ENCODE measurements at places on chromosomes 1 and 21. TPM values are rescaled to one million over a fixed set of nuclear protein-coding genes. Genes with fewer than 3 reads are reported as not detected.

The INTS3 gene
- total RNA-seq, result 69.1 TPM

The IGSF9 gene
- total RNA-seq, result 0.15 TPM

The USH2A gene
- not detected for total RNA-seq

The AJAP1 gene
- total RNA-seq, result not detected

The LCE3D gene
- total RNA-seq, result not detected

The C1orf232 gene
- not detected for total RNA-seq

The KIRREL1 gene
- not detected for total RNA-seq

- no peak for DNase-seq
- no peak overlapping the region for H3K27ac ChIP-seq
- no peaks in the 10 kb centered on the region for H3K27me3 ChIP-seq
- no peak overlapping the region for H3K4me3 ChIP-seq
- peaks cover 12% of the 10 kb centered on the region for H3K4me1 ChIP-seq
Observed at GRCh38 chr1:165858967-165859845, 31.8 kb downstream of the UCK2 start.

GRCh38 chr1:181803421-181803820, 258.1 kb downstream of the ZNF648 start:
- no peaks in the 10 kb centered on the region for H3K36me3 ChIP-seq
- no peaks in the 10 kb centered on the region for H3K4me1 ChIP-seq
- DNase-seq, result no peak
- H3K27me3 ChIP-seq, result no peaks in the 10 kb centered on the region

DNA sequence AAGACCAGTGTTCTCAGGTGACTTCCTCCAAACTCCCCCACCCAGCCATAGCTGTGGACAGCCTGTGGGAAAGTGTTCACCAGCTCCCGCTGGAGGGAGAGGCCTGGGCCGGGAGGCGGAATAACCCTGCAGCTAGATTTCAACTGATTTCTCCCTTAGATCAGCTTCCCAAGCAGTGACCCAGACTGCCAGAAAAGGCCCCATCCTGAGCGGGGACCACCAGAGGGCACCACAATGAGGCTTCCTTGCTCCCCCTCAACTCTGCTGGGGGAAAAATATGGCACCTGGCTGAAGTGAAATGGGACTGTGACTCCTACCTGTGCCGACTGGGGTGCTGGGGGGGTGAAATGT, 50.8 kb downstream of the RHBG start:
- H3K4me3 ChIP-seq, result peak overlapping the region; percentile 63
- H3K27me3 ChIP-seq, result peaks cover 82% of the 10 kb centered on the region
- H3K36me3 ChIP-seq, result no peaks in the 10 kb centered on the region
- H3K27ac ChIP-seq, result no peak overlapping the region

DNA sequence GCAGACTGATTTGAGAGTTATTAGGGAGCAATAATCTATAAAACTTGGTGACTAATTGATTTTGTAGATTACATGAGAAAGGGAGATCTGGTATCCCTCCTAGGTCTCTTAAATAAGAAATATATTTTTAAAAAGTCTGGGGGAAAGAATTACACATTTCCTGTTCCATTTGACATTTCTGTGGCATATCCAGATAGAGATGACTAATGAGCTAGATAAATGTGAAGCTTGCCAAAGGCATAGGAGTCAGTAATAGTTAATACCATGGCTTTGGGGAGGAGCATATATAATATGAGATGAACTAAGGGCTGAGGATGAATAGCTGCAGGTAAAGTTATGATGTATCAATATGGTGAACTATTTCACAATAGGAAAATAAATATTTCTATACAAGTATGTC, 663.7 kb downstream of the PTPRC start:
- H3K4me3 ChIP-seq, result no peak overlapping the region
- no peaks in the 10 kb centered on the region for H3K36me3 ChIP-seq
- no peak for DNase-seq
- no peaks in the 10 kb centered on the region for H3K4me1 ChIP-seq

GRCh38 chr1:55877437-55878232, 662.5 kb upstream of the USP24 start:
- H3K4me1 ChIP-seq, result no peaks in the 10 kb centered on the region
- H3K27me3 ChIP-seq, result no peaks in the 10 kb centered on the region
- H3K27ac ChIP-seq, result no peak overlapping the region
- no peaks in the 10 kb centered on the region for H3K36me3 ChIP-seq

DNA sequence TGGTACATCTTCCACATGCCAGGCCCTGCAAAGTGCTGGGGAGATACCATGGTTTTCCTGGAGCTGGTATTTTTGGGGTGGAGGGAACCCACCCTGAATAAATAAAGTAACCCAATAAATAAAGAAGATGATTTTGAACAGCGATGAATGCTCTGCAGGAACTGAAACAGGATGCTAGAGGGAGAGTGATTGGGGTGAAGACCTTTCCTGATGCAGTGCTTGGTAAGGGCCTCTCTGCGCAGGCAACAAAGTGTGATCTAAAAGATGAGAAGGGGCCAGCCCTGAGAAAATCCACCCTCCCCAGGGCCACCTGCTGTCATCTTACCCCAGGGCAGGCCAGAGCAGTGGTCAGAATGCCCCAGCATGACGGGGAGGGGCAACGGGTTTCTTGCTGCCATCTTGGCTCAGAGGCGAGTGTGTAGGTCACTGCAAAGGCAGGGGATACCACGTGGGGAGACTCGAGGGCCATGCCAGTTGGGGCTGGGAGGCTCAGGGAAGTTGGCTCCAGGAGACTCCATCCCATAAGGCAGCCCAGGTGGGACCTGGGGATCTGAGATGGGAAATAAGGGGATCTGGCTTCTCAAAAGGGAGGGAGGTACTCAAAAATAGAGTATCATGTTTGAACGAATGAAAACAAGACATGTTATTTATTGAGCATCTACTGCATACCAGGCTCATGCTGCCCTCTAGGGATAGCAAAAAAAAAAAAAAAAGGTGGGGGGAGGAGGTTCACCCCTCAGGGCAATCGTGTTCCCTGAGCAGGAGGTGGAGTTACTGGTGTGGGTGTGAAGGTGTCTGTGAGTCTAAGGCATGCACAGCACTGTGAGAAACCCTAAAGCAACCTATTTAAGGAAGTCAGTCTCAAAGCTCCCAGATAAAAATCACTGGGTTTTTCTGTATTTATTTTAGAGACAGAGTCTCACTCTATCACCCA, 2.8 kb downstream of the SRARP start:
- no peaks in the 10 kb centered on the region for H3K27me3 ChIP-seq
- no peak overlapping the region for H3K4me3 ChIP-seq
- H3K4me1 ChIP-seq, result peaks cover 23% of the 10 kb centered on the region
- H3K27ac ChIP-seq, result no peak overlapping the region
- DNase-seq, result no peak

- H3K4me1 ChIP-seq, result no peaks in the 10 kb centered on the region
- no peaks in the 10 kb centered on the region for H3K36me3 ChIP-seq
- DNase-seq, result no peak
- H3K4me3 ChIP-seq, result no peak overlapping the region
- H3K27me3 ChIP-seq, result no peaks in the 10 kb centered on the region
- no peak overlapping the region for H3K27ac ChIP-seq
Observed at GRCh38 chr1:156406251-156406650, 37.2 kb downstream of the RHBG start.

- H3K36me3 ChIP-seq, result peaks cover 87% of the 10 kb centered on the region
- H3K27me3 ChIP-seq, result no peaks in the 10 kb centered on the region
Observed at GRCh38 chr1:206442101-206442500, 28.2 kb upstream of the IKBKE start.

- no peaks in the 10 kb centered on the region for H3K27me3 ChIP-seq
- no peaks in the 10 kb centered on the region for H3K36me3 ChIP-seq
- no peak overlapping the region for H3K4me3 ChIP-seq
- H3K27ac ChIP-seq, result no peak overlapping the region
Observed at GRCh38 chr1:235910357-235911299, 43.9 kb upstream of the LYST start.

GRCh38 chr1:183291802-183292514, 105.9 kb downstream of the LAMC2 start:
- H3K27ac ChIP-seq, result no peak overlapping the region
- DNase-seq, result no peak
- no peaks in the 10 kb centered on the region for H3K36me3 ChIP-seq
- H3K4me3 ChIP-seq, result no peak overlapping the region

GRCh38 chr1:106926803-106927582, 129.5 kb upstream of the PRMT6 start:
- no peaks in the 10 kb centered on the region for H3K36me3 ChIP-seq
- H3K4me1 ChIP-seq, result no peaks in the 10 kb centered on the region
- H3K27me3 ChIP-seq, result no peaks in the 10 kb centered on the region

DNA sequence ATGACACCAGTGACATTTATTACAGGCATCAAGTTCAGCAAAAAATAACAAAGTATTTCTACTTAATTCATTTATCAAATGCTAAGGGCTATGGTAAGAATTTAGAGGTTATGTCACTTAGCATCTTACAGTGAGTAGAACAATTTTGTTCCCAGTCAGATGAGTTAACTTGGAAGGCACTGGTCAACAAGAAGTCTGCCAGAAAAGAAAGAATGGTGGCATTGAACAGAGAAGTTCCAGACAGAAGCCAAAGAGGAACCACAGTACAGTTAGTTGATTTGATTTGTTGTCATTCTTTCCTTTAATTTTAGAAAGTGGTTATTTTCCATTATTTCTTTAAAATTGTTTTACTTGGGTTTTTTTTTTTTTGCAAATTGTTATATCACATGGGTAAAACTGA, 232.2 kb upstream of the PKN2 start:
- H3K27ac ChIP-seq, result no peak overlapping the region
- H3K36me3 ChIP-seq, result no peaks in the 10 kb centered on the region
- no peak overlapping the region for H3K4me3 ChIP-seq
- H3K4me1 ChIP-seq, result no peaks in the 10 kb centered on the region
- DNase-seq, result no peak

DNA sequence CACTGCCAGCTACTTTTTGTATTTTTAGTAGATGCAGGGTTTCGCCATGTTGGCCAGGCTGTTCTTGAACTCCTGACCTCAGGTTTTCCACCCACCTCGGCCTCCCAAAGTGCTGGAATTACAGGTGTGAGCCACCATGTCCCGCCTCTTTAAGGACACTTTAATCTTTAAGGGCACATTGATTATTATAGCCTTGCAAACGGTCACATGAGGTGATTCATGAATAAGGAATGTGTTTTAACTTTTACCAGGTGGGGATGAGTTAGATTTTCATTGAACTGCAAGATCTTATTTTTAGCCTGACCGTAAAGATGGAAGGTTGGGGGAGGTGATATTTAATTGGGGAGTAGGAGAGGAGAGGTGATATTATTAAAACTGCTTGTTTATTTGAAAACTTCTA, 61.9 kb downstream of the TBCE start:
- no peaks in the 10 kb centered on the region for H3K27me3 ChIP-seq
- H3K4me1 ChIP-seq, result no peaks in the 10 kb centered on the region
- H3K36me3 ChIP-seq, result peaks cover 6% of the 10 kb centered on the region
- DNase-seq, result no peak

- no peaks in the 10 kb centered on the region for H3K36me3 ChIP-seq
- H3K27me3 ChIP-seq, result no peaks in the 10 kb centered on the region
- no peak overlapping the region for H3K27ac ChIP-seq
Observed at GRCh38 chr1:167479331-167479979, 38.9 kb downstream of the CD247 start.

DNA sequence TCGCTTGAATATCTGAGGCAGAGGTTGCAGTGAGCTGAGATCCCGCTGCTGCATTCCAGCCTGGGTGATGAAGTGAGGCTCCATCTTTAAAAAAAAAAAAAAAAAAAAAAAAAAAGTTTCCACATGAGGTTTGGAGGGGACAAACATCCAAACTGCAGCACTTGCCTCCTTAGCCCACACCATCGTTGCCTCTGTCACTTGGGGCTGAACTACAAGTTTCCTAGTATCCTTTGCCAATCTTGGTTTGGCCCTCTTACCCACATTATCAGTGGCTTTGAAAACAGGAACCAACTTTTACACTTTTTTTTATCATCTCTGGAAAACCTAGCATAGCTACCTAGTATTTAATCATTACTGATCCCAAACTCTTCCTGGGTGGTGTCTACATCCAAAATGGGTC, 59.2 kb downstream of the CLSTN1 start:
- no peak overlapping the region for H3K27ac ChIP-seq
- H3K36me3 ChIP-seq, result peaks cover 2% of the 10 kb centered on the region
- H3K27me3 ChIP-seq, result no peaks in the 10 kb centered on the region
- no peaks in the 10 kb centered on the region for H3K4me1 ChIP-seq

- peak overlapping the region; percentile 76 for H3K27ac ChIP-seq
- H3K27me3 ChIP-seq, result no peaks in the 10 kb centered on the region
- peaks cover 59% of the 10 kb centered on the region for H3K4me1 ChIP-seq
- peaks cover 1% of the 10 kb centered on the region for H3K36me3 ChIP-seq
- no peak for DNase-seq
Observed at GRCh38 chr1:16385659-16386453, 18.8 kb downstream of the SZRD1 start.

GRCh38 chr1:4561205-4561604, 93.2 kb upstream of the AJAP1 start:
- DNase-seq, result no peak
- no peaks in the 10 kb centered on the region for H3K36me3 ChIP-seq
- no peaks in the 10 kb centered on the region for H3K4me1 ChIP-seq
- no peaks in the 10 kb centered on the region for H3K27me3 ChIP-seq
- no peak overlapping the region for H3K27ac ChIP-seq

- no peaks in the 10 kb centered on the region for H3K36me3 ChIP-seq
- H3K27ac ChIP-seq, result no peak overlapping the region
- no peaks in the 10 kb centered on the region for H3K4me1 ChIP-seq
Observed at GRCh38 chr1:80375662-80376061, 1369.1 kb upstream of the ADGRL4 start.

- no peaks in the 10 kb centered on the region for H3K36me3 ChIP-seq
- H3K27me3 ChIP-seq, result no peaks in the 10 kb centered on the region
- peaks cover 38% of the 10 kb centered on the region for H3K4me1 ChIP-seq
- peak overlapping the region; percentile 60 for H3K27ac ChIP-seq
- H3K4me3 ChIP-seq, result peak overlapping the region; percentile 75
Observed at GRCh38 chr1:89125240-89125912, 538 bp downstream of the GBP2 start.

- H3K4me3 ChIP-seq, result no peak overlapping the region
- peaks cover 26% of the 10 kb centered on the region for H3K4me1 ChIP-seq
- H3K36me3 ChIP-seq, result no peaks in the 10 kb centered on the region
- H3K27ac ChIP-seq, result no peak overlapping the region
- no peak for DNase-seq
- no peaks in the 10 kb centered on the region for H3K27me3 ChIP-seq
Observed at GRCh38 chr1:111735321-111735720, 3.9 kb downstream of the INKA2 start.

GRCh38 chr1:213418268-213419071, 367.4 kb downstream of the RPS6KC1 start:
- H3K4me1 ChIP-seq, result no peaks in the 10 kb centered on the region
- no peaks in the 10 kb centered on the region for H3K27me3 ChIP-seq
- no peak overlapping the region for H3K4me3 ChIP-seq
- DNase-seq, result no peak
- no peaks in the 10 kb centered on the region for H3K36me3 ChIP-seq

All from B cell (primary cell).